NCI-H1694 treated with DMSO at 0.1 percent for 48 hours (cell line): ENCODE measurements at places on chromosomes 2 and 18.

- no peak for DNase-seq
These were observed 38.2 kb downstream of the LMAN2L start for GRCh38 chr2:96701636-96702035.

- DNase-seq = no peak
These were observed 8.6 kb downstream of the ALPG start for GRCh38 chr2:232415138-232415690.

DNA sequence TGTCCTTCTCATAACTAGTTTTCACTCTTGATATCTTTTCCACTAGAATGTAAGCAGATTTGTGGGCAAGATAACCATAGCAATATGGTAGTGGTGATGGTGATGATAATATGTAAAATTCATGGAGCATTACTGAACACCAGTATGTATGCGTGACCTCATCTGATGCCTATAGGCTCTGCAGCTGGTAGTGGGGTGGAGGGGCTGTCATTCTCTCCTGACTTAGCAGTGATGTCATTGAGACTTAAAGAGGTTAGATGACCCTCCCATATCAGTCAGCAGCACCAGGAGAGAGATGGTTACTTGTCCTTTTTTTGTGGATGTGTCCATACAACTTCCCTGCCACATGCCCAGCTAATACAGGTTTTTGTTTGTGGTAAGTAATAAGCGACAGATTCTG, 27.9 kb downstream of the PARD3B start:
- no peak for DNase-seq

- DNase-seq = no peak
These were observed 141.0 kb downstream of the TMEM17 start for GRCh38 chr2:62364791-62365528.

- DNase-seq = no peak
These were observed 270.3 kb downstream of the ATAD2B start for GRCh38 chr2:23656597-23656973.

GRCh38 chr2:147843391-147843863, 1.4 kb upstream of the ACVR2A start:
- DNase-seq = no peak

GRCh38 chr2:128196471-128196931, 105.5 kb downstream of the UGGT1 start:
- DNase-seq = no peak

DNA sequence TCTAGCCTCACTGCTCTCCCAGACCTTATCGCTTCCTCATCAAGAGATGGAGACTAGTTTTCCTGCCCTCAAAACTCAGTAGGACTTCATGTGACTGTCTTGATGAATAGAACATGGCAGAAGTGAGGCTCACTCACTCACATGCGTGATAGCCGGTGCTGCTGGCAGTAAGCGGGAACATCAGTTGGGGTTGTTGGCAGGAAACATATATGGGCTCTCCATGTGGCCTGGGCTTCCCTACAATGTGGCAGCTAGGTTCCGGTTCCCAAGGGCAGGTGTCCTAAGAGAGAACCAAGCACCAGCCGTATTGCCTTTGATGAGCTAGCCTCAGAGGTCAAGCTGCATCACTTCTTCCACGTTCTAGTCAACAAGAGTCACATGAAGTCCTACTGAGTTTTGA, 15.2 kb upstream of the FAHD2A start:
- no peak for DNase-seq

GRCh38 chr18:59957957-59958356, 58.2 kb downstream of the PMAIP1 start:
- peak; percentile 71 for DNase-seq

GRCh38 chr2:185316383-185316782, 422.2 kb upstream of the FSIP2 start:
- no peak for DNase-seq

- no peak for DNase-seq
These were observed 9.1 kb downstream of the TNP1 start for GRCh38 chr2:216850665-216851322.
